ENCODE measurements at places on chromosomes 11 and 22. TPM values are rescaled to one million over a fixed set of nuclear protein-coding genes. Genes with fewer than 3 reads are reported as not detected.
A peak's percentile ranks its signal among the peaks of the same experiment; 100 is the strongest.

GRCh38 chr11:19378814-19379213, 138.1 kb upstream of the E2F8 start:
- no peak overlapping the region for H3K4me3 ChIP-seq
- no peak overlapping the region for H3K27ac ChIP-seq
- no peaks in the 10 kb centered on the region for H3K36me3 ChIP-seq
- no peak for DNase-seq

DNA sequence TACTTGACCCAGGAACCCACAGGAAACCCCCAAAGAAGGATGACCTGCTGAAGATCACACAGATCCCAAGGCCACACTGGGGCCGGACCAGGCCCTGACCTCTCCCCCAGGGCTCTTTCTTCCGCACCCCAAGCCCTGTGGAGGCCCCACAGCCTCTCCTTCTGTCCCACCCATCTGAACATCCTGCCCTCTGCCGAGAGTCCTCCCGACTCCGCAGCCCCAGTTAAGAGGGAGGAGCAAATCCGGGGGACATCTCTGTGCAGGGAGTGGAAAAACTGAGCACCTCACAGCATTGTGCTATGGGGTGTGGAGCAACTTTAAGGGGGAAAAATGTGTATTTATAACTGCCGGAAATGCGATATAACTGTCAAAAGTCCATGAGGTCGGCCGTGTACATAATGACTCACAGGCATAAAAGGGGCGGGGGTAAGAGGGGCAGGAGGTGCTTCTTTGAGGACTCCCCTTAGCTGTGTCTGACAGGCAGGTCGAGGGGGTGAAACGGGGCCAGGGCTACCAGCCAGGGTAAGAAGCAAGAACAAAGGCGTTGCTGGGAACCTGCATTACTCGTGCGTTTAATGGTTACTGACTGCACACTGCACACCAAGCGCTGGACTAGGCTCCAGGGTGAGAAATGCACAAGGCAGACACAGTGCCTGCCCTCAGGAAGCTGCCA, 57.2 kb downstream of the WNT11 start:
- H3K4me1 ChIP-seq, result peaks cover 18% of the 10 kb centered on the region
- DNase-seq, result no peak
- H3K27me3 ChIP-seq, result no peaks in the 10 kb centered on the region

DNA sequence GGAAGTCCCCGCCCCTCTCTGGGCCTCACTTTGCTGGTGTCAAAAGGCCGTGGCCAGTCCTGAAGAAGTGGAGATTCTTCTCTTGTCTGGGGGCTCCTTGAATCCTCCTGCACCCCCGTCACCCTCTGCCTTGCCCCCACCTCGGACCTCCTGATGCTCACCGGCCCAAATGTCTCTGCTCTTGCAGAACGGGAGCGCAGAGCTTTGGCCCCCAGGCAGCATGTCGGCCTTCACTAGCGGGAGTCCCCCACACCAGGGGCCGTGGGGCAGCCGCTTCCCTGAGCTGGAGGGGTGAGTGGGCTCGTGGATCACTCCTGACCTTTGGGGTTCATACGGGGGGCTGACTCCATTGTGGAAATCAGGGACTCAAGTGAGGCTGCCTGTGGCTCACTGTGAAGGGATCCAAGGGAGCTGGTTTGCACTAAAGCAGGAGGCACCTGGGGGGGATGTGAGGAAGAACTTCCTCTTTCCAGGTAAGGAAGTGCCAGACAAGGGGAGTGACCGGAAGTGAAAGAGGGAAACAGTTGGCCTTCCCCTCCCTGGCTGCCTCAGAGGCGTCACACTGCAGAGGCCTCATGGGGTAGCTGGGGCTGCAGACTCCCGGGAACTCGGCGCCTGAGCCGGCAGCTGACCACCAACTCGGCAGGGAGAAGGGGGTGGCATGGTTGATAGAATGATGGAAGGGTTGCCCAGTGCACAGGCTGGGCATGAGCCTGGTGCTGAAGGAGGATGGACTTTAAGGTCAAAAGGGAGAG, 23.1 kb downstream of the CSF2RB start:
- H3K27ac ChIP-seq, result peak overlapping the region; percentile 3
- no peak for DNase-seq
- peaks cover 20% of the 10 kb centered on the region for H3K4me1 ChIP-seq
- no peaks in the 10 kb centered on the region for H3K27me3 ChIP-seq

DNA sequence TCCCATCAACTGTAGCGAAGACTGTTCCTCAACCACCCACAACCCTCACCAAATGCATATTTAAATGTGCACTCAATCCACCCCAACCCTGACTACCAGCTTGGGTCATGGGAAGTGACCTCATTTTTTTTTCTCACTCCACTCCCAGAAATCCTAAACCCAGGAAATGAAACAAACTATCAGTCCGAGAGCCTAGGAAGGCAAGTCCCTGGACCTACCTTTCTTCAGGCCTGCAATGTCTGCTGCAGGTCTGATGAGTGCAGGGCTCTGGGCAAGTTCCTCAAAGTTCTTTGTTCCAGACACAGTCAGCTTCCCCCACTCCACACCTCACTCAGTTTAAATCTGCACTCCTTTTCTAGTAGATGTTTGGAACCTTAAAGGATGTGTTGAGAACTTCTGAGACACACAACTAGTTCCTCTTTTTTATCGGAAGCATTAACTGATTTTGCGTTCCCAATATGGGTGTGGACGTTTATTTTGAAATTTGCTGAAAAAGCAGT, at the start of gene MS4A4E:
Gene MS4A4E, minus strand, starts transcription at position 398 of the 500 bp plus-strand sequence. CDS start 13,082 bp downstream, outside the sequence.
- DNase-seq, result peak; percentile 19
- H3K4me1 ChIP-seq, result peaks cover 11% of the 10 kb centered on the region
- no peak within 1 kb of the TSS for H3K27ac ChIP-seq

- H3K27me3 ChIP-seq, result no peaks in the 10 kb centered on the region
- H3K27ac ChIP-seq, result peak overlapping the region; percentile 86
- H3K36me3 ChIP-seq, result peaks cover 4% of the 10 kb centered on the region
- H3K4me1 ChIP-seq, result peaks cover 88% of the 10 kb centered on the region
- peak overlapping the region; percentile 35 for H3K4me3 ChIP-seq
Measured at GRCh38 chr22:36332623-36333332, 55.0 kb downstream of the MYH9 start.

DNA sequence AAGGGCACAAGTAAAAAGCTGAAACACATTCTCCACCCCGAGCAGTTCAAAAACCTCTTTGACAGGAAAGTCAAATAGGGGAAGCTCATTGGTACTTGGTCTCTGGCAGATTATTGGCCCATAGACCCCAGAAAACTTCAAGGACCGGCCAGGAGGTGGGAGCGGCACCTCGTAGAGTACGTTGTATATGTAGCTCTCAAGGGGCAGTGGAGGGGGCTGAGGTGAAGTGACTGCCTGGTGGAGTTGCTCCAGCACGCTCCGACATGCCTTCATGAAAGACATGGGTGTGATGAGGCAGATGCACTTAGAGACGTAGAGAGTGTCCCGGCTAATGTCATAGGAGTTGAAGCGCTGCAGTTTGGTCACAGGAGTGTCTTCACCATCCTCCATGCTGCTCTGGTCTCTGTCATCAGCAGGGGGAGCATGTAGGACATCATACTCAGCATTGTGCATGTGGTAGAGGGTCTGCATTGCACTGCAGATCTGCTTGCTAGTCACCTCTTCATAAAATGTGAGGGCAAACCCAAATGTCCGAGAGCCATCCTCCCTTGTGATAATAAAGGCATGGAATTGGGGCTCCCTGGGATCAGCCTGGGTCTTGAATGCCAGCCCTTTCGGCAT, 61.3 kb downstream of the DENND5A start:
- H3K36me3 ChIP-seq, result peaks cover 16% of the 10 kb centered on the region
- no peaks in the 10 kb centered on the region for H3K27me3 ChIP-seq
- H3K4me3 ChIP-seq, result no peak overlapping the region
- H3K4me1 ChIP-seq, result no peaks in the 10 kb centered on the region

DNA sequence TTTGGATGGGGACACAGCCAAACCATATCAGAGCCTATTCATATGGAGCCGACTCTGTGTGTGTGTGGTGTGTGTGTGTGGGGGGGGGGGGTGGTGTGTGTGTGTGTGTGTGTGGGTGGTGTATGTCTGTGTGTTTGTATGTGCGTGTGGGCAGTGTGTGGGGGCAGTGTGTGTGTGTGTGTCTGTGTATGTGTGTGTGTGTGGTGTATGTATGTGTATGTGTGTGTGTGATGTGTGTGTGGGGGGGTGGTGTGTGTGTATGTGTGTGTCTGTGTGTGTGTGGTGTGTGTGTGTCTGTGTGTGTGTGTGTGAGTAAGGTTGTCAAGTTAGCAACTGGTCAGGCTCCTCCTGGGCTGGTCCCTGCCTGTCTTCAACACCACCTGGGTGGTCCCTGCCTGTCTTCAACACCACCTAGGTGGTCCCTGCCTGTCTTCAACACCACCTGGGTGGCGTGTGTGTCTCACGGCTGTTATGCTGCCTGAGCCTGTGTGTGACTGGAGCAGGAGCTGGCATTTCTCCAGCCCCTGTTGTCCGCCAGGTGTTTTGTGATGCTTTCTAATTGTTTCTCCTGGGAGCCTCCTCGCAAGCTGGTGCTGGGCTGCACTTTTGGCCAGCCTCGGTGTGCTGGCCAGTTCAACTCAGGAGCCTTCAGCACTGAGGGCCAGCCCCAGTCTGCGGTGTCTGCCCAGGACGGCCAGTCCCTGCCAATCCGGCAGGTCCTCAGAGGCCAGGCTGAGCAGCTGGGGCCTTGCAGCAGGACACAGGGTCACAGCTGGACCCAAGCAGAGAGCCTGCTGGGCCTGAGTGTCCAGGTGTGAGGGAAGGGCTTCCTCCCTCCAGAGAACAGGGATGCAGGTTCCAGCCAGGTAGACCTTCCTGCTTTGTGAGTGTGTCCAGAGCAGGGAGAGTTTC, 21.5 kb upstream of the PVALB start:
- H3K27ac ChIP-seq, result no peak overlapping the region
- H3K4me1 ChIP-seq, result peaks cover 13% of the 10 kb centered on the region
- H3K4me3 ChIP-seq, result no peak overlapping the region
- H3K27me3 ChIP-seq, result peaks cover 6% of the 10 kb centered on the region

DNA sequence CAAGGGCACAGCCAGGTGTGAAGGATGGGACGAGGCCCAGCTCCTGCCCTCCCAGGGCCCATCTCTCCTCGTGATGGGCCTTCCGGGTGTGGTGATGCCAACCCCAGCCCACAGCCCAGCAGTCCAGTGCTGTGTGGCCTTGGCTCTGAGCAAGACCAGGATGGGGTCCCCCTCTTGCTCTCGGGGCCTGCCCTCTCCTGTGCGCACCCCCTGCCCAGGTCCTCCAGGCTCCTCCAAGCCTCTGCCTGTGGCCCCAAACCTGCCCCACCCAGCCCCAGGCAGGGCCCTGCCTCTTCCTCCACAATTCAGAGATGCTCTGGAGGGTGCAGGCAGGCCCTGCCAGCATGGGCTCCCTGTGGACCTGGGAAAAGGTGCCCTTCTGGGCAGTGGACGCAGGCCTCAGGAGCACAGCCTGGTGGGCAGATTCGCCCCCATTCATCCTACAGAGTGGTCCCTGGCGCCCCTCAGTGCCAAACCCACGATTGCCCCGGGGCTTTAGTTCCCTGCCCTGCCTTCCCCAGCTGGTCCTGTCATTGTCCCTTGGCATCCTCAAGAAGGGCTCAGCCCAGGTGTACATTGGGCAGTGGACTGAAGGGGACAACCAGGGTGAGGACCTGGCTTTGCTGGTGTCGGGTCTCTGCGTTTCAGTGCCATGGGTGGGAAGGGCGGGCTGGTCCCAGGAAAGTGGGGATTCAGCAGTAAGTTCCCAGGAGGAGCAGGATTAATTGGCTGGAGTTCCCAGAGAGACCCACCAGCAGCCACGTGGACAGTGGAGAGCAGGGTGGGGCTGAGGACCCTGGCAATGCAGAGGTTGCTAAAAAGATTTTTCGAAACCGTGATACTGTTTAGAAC, 19.8 kb downstream of the EIF1AD start:
- no peak for DNase-seq
- H3K27me3 ChIP-seq, result no peaks in the 10 kb centered on the region
- no peak overlapping the region for H3K27ac ChIP-seq
- peaks cover 15% of the 10 kb centered on the region for H3K36me3 ChIP-seq

GRCh38 chr11:107785401-107785800, 73.2 kb downstream of the SLC35F2 start:
- no peak overlapping the region for H3K4me3 ChIP-seq
- no peak overlapping the region for H3K27ac ChIP-seq
- no peak for DNase-seq
- H3K27me3 ChIP-seq, result no peaks in the 10 kb centered on the region
- H3K4me1 ChIP-seq, result no peaks in the 10 kb centered on the region
- H3K36me3 ChIP-seq, result no peaks in the 10 kb centered on the region

Gene NPAT
- 8.8 TPM for polyA plus RNA-seq

Gene PIH1D2
- not detected for polyA plus RNA-seq

Gene CD6
- 13.6 TPM for polyA plus RNA-seq

Gene MMP12
- not detected for polyA plus RNA-seq

Gene TRIM51
- not detected for polyA plus RNA-seq

Gene SMPD1
- 32.0 TPM for polyA plus RNA-seq
